Fibroblast of skin of scalp (primary cell): ENCODE measurements at places on chromosomes 6 and 20.

DNA sequence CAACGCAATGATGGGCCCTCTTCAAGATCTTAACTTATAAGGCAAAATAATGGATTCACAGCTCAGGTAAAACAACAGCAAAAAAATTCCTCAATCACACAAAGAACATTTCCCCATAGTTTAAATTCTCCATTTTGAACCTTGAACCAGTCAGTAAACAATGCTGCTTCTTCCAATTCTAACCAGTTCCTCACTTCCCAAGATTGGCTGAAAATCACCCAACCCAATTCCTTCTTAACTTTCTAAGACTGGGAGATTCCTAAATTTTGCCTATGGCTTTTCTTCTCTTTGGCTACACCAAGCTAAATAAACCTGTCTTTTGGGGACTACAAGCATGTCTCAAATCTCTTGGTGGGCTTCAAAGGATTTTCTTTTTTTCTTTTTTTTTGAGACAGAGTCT, 3.1 kb upstream of the ZNF451 start:
- no peak for DNase-seq

DNA sequence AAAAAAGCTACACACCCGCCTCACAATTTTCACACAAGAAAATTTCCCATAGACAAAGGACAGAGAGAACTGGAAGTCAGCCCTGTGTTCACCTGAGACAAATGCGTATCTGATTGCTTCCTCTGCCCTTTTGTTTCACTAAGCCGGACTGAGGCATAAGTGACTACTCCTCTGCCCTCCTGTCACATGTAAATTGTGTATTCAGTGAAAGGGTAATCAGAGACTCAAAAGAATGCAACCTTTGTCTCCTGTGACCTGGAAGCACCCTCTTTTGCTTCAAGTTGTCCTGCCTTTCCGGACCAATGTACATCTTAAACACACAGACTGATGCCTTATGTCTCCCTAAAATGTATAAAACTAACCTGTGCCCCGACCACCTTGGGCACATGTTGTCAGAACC, 483.8 kb upstream of the EYS start:
- DNase-seq, result no peak

- DNase-seq, result no peak
Observed at GRCh38 chr6:15513801-15514711, 148.8 kb downstream of the DTNBP1 start.

GRCh38 chr6:56076033-56076432, 171.3 kb downstream of the COL21A1 start:
- DNase-seq, result no peak

GRCh38 chr6:126824226-126824625, 294.2 kb upstream of the RSPO3 start:
- no peak for DNase-seq

DNA sequence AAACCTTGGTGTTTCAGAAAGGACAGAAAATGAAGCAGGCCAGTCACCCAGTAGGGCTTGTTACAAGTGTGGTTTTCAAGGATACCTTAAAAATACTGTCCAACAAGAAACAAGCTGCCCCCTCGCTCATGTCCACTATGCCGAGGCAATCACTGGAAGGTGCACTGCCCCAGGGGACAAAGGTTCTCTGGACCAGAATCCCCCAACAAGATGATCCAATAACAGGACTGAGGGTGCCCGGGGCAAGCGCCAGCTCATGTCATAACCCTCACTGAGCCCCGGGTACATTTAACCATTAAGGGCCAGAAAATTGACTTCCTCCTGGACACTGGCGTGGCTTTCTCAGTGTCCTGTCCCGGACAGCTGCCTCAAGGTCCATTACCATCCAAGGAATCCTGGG, 6.6 kb upstream of the NT5DC1 start:
- DNase-seq, result no peak

- no peak for DNase-seq
Observed at GRCh38 chr6:19602434-19603013, 234.6 kb upstream of the ID4 start.

DNA sequence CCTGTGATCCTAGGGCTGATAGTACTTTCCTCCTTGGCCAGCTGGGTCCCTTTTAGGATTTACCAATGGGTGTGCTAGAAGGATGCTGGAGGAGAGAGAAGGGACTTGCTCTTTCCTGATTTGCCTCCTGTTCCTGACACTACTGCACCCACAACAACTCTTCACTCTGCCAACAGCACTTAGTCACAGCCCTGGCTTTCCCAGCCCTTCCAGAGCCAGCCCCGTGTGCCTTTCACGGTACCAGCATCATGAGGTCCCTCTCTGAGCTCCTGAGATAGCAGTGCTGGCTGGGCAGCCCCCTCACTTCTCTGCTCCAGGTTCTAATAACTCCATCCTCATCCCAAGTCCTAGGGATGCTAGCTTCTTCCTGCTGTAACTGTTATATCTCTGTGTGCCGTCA, 80.9 kb downstream of the DNAH8 start:
- no peak for DNase-seq
